ENCODE measurements at places on chromosomes 4 and X. TPM values are rescaled to one million over a fixed set of nuclear protein-coding genes. Genes with fewer than 3 reads are reported as not detected.
A peak's percentile ranks its signal among the peaks of the same experiment; 100 is the strongest.

- no peak overlapping the region for H3K27ac ChIP-seq
- no peaks in the 10 kb centered on the region for H3K4me1 ChIP-seq
- H3K4me3 ChIP-seq: no peak overlapping the region
Observed at GRCh38 chr4:34790131-34790530, 1454.2 kb downstream of the ARAP2 start.

The AWAT1 gene
- not detected for total RNA-seq

GRCh38 chrX:70433848-70434351, 10.7 kb upstream of the DLG3 start:
- peak overlapping the region; percentile 57 for H3K4me3 ChIP-seq
- DNase-seq: peak; percentile 82
- H3K4me1 ChIP-seq: no peaks in the 10 kb centered on the region
- no peaks in the 10 kb centered on the region for H3K27me3 ChIP-seq
- peak overlapping the region; percentile 83 for H3K27ac ChIP-seq

- DNase-seq: peak; percentile 44
- peak overlapping the region; percentile 39 for H3K4me3 ChIP-seq
- peaks cover 34% of the 10 kb centered on the region for H3K4me1 ChIP-seq
- H3K27me3 ChIP-seq: peaks cover 100% of the 10 kb centered on the region
Observed at GRCh38 chr4:112509243-112510141, 6.5 kb downstream of the NEUROG2 start.

DNA sequence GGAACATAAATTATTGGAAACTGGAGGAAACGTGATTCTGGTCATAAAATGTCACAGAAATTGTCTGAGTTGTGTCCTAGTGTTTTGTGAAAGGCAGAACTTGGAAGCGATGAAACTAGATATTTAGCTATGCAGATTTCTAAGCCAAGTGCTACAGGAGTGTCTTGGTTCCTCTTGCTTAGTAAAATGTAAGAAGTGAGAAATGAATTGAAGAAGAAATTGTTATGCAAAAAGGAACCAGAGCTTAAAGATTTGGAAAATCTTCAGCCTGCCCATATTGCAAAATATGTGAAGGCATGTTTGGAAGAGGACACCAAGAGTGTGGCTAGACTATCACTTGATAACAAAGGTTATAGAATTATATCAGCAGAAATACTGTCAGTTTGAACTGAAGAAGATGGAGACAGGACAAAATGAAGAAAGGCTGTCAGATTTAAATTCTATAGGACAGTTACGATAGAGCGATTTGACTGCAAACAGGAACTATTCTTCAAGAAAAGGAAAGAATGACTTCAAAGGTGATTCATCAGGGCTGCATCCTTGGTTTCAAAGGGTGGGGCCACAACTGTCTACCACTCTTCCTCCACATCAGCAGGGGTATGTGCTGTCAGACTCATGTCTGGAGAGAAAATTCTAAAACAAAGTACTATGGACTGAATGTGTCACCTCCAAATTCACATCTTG, 9.4 kb upstream of the CDS1 start:
- no peak overlapping the region for H3K4me3 ChIP-seq
- no peak overlapping the region for H3K27ac ChIP-seq
- no peak for DNase-seq

- no peaks in the 10 kb centered on the region for H3K36me3 ChIP-seq
- peaks cover 10% of the 10 kb centered on the region for H3K4me1 ChIP-seq
- no peak overlapping the region for H3K27ac ChIP-seq
- no peak overlapping the region for H3K4me3 ChIP-seq
- no peaks in the 10 kb centered on the region for H3K27me3 ChIP-seq
- DNase-seq: no peak
Observed at GRCh38 chr4:1164040-1164439, 8.3 kb downstream of the SPON2 start.

DNA sequence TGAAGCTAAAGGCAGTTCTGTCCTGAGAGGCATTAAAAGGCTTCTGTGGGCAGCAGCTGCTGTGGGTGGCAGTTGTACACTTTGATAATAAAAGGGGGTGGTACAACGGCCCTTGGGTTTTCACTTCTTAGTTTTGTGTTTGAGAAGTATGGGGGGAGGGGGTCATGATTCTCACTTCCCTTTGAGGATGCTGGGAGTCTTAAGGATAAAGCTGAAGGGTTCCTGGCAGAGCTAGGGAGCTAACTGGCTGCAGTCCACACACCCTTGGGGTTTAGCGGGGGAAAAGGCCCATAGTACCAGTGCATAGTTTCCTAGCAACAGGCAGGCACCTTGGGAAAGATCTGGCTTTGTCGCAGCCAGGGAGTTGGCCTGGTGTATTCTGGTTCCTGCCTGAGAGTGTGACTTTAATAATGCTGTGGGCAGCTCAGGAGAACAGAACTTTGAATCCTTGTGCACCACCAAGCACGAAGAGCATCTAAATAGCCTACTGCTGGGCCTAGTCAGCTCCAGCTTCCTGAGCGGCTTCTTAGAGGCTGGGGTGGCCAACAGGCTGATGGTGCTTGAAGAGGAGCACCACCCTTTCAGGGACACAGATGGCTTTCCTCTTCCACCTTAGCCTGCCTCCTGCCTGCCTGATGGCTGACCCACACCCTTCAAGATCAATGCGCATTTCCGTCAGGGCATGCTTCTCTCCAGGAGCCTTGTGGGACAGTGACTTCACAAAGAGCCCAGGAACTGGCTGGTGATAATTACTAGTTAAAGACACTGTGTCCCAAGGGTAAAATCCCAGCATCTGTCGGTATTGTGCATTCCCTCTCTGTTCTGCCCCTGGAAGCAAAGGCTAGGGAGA, 12.5 kb downstream of the ZBTB33 start:
- no peaks in the 10 kb centered on the region for H3K4me1 ChIP-seq
- no peak for DNase-seq
- H3K27ac ChIP-seq: no peak overlapping the region

- no peaks in the 10 kb centered on the region for H3K4me1 ChIP-seq
- H3K4me3 ChIP-seq: no peak overlapping the region
- H3K27ac ChIP-seq: no peak overlapping the region
- no peaks in the 10 kb centered on the region for H3K36me3 ChIP-seq
- no peaks in the 10 kb centered on the region for H3K27me3 ChIP-seq
Observed at GRCh38 chr4:23733476-23733875, 156.4 kb downstream of the PPARGC1A start.

The PABPC4L gene
- 1.8 TPM for total RNA-seq

- H3K4me1 ChIP-seq: no peaks in the 10 kb centered on the region
- DNase-seq: no peak
- H3K27ac ChIP-seq: no peak overlapping the region
Observed at GRCh38 chrX:153620576-153620975, 21.6 kb upstream of the CCNQ start.

- no peak for DNase-seq
- no peak overlapping the region for H3K27ac ChIP-seq
- H3K27me3 ChIP-seq: no peaks in the 10 kb centered on the region
- H3K4me3 ChIP-seq: no peak overlapping the region
Observed at GRCh38 chr4:70367813-70368212, 7.3 kb downstream of the SMR3A start.

The IRS4 gene
- not detected for total RNA-seq

GRCh38 chr4:98318521-98318920, 57.3 kb downstream of the RAP1GDS1 start:
- H3K36me3 ChIP-seq: no peaks in the 10 kb centered on the region
- no peaks in the 10 kb centered on the region for H3K4me1 ChIP-seq
- no peak overlapping the region for H3K4me3 ChIP-seq

The FRAS1 gene
- 7.6 TPM for total RNA-seq

The HSFX1 gene
- not detected for total RNA-seq

The UPF3B gene
- total RNA-seq: 10.7 TPM

The GRSF1 gene
- total RNA-seq: 60.0 TPM

The OTUD5 gene
- total RNA-seq: 18.1 TPM

GRCh38 chr4:188701952-188702351, 562.7 kb downstream of the TRIML1 start:
- no peak overlapping the region for H3K4me3 ChIP-seq
- no peaks in the 10 kb centered on the region for H3K27me3 ChIP-seq
- no peaks in the 10 kb centered on the region for H3K36me3 ChIP-seq
- no peaks in the 10 kb centered on the region for H3K4me1 ChIP-seq
- DNase-seq: no peak

The CNKSR2 gene
- 9.4 TPM for total RNA-seq

GRCh38 chr4:8748236-8748575, 123.4 kb downstream of the HMX1 start:
- no peak overlapping the region for H3K4me3 ChIP-seq
- H3K36me3 ChIP-seq: no peaks in the 10 kb centered on the region
- no peak for DNase-seq
- H3K27ac ChIP-seq: no peak overlapping the region
- no peaks in the 10 kb centered on the region for H3K4me1 ChIP-seq

The GSX2 gene
- not detected for total RNA-seq

The COL25A1 gene
- not detected for total RNA-seq

GRCh38 chrX:32443841-32444240, 767.5 kb downstream of the DMD start:
- no peak for DNase-seq
- H3K27me3 ChIP-seq: no peaks in the 10 kb centered on the region
- H3K4me1 ChIP-seq: no peaks in the 10 kb centered on the region

The CCDC120 gene
- 2.3 TPM for total RNA-seq

The RASL11B gene
- total RNA-seq: 1.2 TPM

GRCh38 chr4:24690436-24690835, 104.9 kb upstream of the SOD3 start:
- H3K27ac ChIP-seq: no peak overlapping the region
- DNase-seq: no peak
- no peaks in the 10 kb centered on the region for H3K27me3 ChIP-seq
- no peak overlapping the region for H3K4me3 ChIP-seq

DNA sequence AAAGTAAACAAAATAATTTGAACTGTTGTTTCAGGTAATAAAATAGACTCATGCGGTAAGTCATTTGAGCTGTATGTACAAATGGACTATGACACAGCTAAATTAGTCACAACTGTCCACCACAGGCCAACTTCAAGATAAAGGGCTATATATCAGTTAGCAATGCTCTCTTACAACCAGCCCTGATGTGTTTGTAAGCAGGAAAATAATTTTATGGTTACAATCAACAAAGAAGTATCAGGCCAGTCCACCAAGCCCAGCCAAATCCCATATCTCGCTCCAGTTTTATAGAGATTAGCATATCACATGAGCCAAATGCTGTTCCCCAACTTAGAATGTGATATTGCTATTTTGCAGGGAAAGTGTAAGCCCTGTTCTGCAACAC, 511 bp upstream of the DUSP21 start:
- H3K27me3 ChIP-seq: no peaks in the 10 kb centered on the region
- no peak overlapping the region for H3K27ac ChIP-seq
- DNase-seq: no peak
- H3K36me3 ChIP-seq: no peaks in the 10 kb centered on the region

The TKTL2 gene
- not detected for total RNA-seq

GRCh38 chr4:242121-242848, 63.0 kb downstream of the ZNF732 start:
- DNase-seq: peak; percentile 72
- H3K36me3 ChIP-seq: no peaks in the 10 kb centered on the region
- no peaks in the 10 kb centered on the region for H3K27me3 ChIP-seq
- peak overlapping the region; percentile 77 for H3K27ac ChIP-seq
- H3K4me3 ChIP-seq: peak overlapping the region; percentile 44

- peak overlapping the region; percentile 76 for H3K27ac ChIP-seq
- H3K27me3 ChIP-seq: no peaks in the 10 kb centered on the region
- no peak for DNase-seq
- H3K4me3 ChIP-seq: peak overlapping the region; percentile 32
- peaks cover 20% of the 10 kb centered on the region for H3K36me3 ChIP-seq
Observed at GRCh38 chrX:153944800-153945150, 332 bp upstream of the RENBP start.

The FAM47A gene
- not detected for total RNA-seq

The CRLF2 gene
- total RNA-seq: not detected

The POU3F4 gene
- not detected for total RNA-seq

DNA sequence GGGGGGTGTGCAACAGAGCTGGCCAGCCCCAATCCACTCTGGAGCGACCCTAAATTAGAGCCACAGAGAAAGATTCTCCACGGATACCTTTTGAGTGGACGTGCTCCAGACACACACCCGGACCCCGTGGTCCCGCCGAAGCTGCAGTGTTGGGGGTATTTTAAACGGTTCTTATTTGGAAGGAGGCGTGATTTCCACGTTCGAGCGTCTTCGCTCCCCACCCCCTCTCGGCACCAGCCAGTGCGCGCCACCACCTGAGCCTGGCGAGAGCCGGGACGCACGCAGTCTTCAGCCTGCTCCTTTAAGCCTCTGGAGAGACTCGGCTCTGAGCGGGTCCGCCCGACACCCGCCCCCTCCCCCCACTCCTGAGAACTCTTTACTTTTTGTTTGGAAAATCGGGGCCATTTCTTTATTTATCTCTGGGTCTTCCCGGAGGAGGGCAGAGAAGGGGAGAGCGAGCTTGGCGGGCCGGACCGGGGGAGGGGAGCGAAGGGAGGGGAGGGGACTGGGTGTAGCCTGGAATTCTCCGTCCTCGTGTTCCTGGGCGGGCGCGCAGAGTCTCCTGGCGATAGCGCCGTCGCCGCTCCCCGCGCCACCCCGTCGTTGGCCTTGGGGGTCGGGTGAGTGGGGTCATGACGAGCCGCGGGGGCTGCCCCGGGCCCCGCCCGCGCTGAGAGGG, 668 bp upstream of the PTCHD1 start:
- no peaks in the 10 kb centered on the region for H3K36me3 ChIP-seq

DNA sequence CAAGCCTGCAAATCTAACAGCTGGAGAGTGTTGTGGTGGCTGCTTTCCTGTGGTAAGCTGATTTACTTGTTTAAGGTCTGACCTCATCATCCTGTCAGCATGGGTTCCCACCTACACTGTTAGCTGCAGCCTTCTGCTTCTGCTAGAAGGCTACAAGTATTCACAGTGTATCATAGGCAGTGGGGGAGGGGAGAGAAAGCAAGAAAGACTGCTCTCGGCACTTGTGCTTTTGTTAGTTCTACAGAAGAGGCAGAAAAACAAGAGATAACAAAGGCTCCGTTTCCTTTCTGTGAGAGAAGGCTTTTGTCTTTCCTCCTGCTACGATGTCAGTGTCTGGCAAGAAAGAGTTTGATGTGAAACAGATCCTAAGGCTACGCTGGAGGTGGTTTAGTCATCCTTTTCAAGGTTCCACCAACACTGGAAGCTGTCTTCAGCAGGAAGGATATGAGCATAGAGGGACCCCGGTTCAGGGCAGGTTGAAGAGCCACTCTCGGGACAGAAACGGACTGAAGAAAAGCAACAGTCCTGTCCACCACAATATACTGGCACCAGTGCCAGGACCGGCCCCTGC, at the start of gene KLHL4:
KLHL4 (plus strand) TSS at position 232 of the 571 bp plus-strand sequence; CDS start at position 324, 92 bp downstream.
- no peak for DNase-seq
- no peak within 1 kb of the TSS for H3K4me3 ChIP-seq
- H3K27me3 ChIP-seq: no peaks in the 10 kb centered on the region
- no peaks in the 10 kb centered on the region for H3K4me1 ChIP-seq
- no peak within 1 kb of the TSS for H3K27ac ChIP-seq

GRCh38 chr4:123449362-123449761, 52.8 kb downstream of the SPRY1 start:
- no peak for DNase-seq
- no peak overlapping the region for H3K27ac ChIP-seq
- H3K27me3 ChIP-seq: no peaks in the 10 kb centered on the region
- no peak overlapping the region for H3K4me3 ChIP-seq
- peaks cover 15% of the 10 kb centered on the region for H3K4me1 ChIP-seq
- no peaks in the 10 kb centered on the region for H3K36me3 ChIP-seq

The MMRN1 gene
- 73.8 TPM for total RNA-seq

- H3K4me3 ChIP-seq: no peak overlapping the region
- H3K27me3 ChIP-seq: no peaks in the 10 kb centered on the region
- H3K27ac ChIP-seq: no peak overlapping the region
- H3K4me1 ChIP-seq: no peaks in the 10 kb centered on the region
- DNase-seq: no peak
Observed at GRCh38 chr4:122816476-122816875, 10.2 kb upstream of the FGF2 start.

GRCh38 chr4:107640197-107640596, 79.8 kb downstream of the PAPSS1 start:
- H3K4me3 ChIP-seq: no peak overlapping the region
- H3K27ac ChIP-seq: no peak overlapping the region
- H3K4me1 ChIP-seq: peaks cover 11% of the 10 kb centered on the region
- no peaks in the 10 kb centered on the region for H3K27me3 ChIP-seq
- H3K36me3 ChIP-seq: peaks cover 18% of the 10 kb centered on the region
- no peak for DNase-seq

Measured in stomach (tissue), 19 donors.